ENCODE measurements at places on chromosomes 4 and X. TPM values are rescaled to one million over a fixed set of nuclear protein-coding genes. Genes with fewer than 3 reads are reported as not detected.

- no peak for DNase-seq
These were observed 54.4 kb downstream of the PPP3CA start for GRCh38 chr4:101292901-101293300.

GRCh38 chr4:87575408-87575807 is 32.9 kb upstream of the DSPP start:
- no peak for DNase-seq

SSX3 gene
- total RNA-seq: not detected

- peak; percentile 43 for DNase-seq
These were observed 232.2 kb upstream of the IGFBP7 start for GRCh38 chr4:57342411-57342810.

- DNase-seq: no peak
These were observed 151.2 kb upstream of the SLC4A4 start for GRCh38 chr4:71187404-71188155.

GRCh38 chr4:6785572-6785925 is 3.0 kb downstream of the KIAA0232 start:
- DNase-seq: no peak

PDE5A gene
- total RNA-seq: 5.4 TPM

RAB9B gene
- total RNA-seq: 0.11 TPM

MEPE gene
- not detected for total RNA-seq

ASB12 gene
- total RNA-seq: not detected

All from foreskin keratinocyte (primary cell).